ENCODE measurements at places on chromosomes 16 and 17. TPM values are rescaled to one million over a fixed set of nuclear protein-coding genes. Genes with fewer than 3 reads are reported as not detected.

The NTHL1 gene
- polyA plus RNA-seq = 20.4 TPM

The LRRC46 gene
- polyA plus RNA-seq = 11.8 TPM

The TMC8 gene
- polyA plus RNA-seq = 15.7 TPM

The G6PC1 gene
- not detected for polyA plus RNA-seq

The CBLN1 gene
- polyA plus RNA-seq = 0.43 TPM

The KARS1 gene
- 105 TPM for polyA plus RNA-seq

The PABPN1L gene
- 0.22 TPM for polyA plus RNA-seq

The CA5A gene
- 0.14 TPM for polyA plus RNA-seq

The FBXO39 gene
- polyA plus RNA-seq = not detected

The TBC1D3E gene
- not detected for polyA plus RNA-seq

The PDP2 gene
- polyA plus RNA-seq = 4.5 TPM

The CCL4 gene
- polyA plus RNA-seq = 502 TPM

The GDE1 gene
- 38.7 TPM for polyA plus RNA-seq

The CAPN15 gene
- polyA plus RNA-seq = 40.6 TPM

The TBX2 gene
- polyA plus RNA-seq = 44.5 TPM

The KIF2B gene
- not detected for polyA plus RNA-seq

The TNFSF13 gene
- polyA plus RNA-seq = 86.0 TPM

The LLGL2 gene
- 80.5 TPM for polyA plus RNA-seq

The ZNF652 gene
- 37.9 TPM for polyA plus RNA-seq

The CSH1 gene
- not detected for polyA plus RNA-seq

The GINS2 gene
- 2.4 TPM for polyA plus RNA-seq

The CLEC18B gene
- 0.65 TPM for polyA plus RNA-seq

The RNU2-1 gene
- not detected for polyA plus RNA-seq

The UTS2R gene
- not detected for polyA plus RNA-seq

The TEKT1 gene
- polyA plus RNA-seq = 11.3 TPM

The KRT9 gene
- polyA plus RNA-seq = not detected

The CEMP1 gene
- polyA plus RNA-seq = 1.1 TPM

The UQCRC2 gene
- 69.3 TPM for polyA plus RNA-seq

The HS3ST3B1 gene
- 14.6 TPM for polyA plus RNA-seq

The SMIM5 gene
- 2.3 TPM for polyA plus RNA-seq

The PNMT gene
- 4.1 TPM for polyA plus RNA-seq

Measured in lung (tissue), 17 donors.